NCI-H82 (cell line): ENCODE measurements at places on chromosomes 7 and 10.
A peak's percentile ranks its signal among the peaks of the same experiment; 100 is the strongest.

GRCh38 chr10:81472927-81473470 is 402.0 kb upstream of the NRG3 start:
- DNase-seq, result peak; percentile 57

GRCh38 chr10:119598397-119598796 is 1.6 kb upstream of the TIAL1 start:
- DNase-seq, result no peak

DNA sequence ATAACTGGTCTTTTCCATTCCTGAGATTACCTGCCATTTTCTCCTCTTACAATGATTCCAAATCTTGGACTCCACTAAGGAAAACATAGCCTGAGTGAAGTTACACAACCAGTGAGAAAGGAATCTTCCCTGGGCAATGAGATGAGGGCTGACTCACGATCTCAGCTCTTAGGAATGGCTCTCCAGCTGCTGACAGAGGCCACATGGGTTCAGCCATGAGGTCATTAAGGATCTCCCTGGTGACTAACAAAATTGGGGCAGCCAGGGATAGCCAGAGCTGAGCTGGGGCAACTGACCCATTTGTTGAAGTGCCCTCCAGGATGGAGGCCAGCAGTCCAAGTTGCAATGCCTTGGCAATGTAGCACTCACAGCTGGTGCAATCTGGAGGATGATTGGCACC is 78.7 kb upstream of the MKLN1 start:
- no peak for DNase-seq

DNA sequence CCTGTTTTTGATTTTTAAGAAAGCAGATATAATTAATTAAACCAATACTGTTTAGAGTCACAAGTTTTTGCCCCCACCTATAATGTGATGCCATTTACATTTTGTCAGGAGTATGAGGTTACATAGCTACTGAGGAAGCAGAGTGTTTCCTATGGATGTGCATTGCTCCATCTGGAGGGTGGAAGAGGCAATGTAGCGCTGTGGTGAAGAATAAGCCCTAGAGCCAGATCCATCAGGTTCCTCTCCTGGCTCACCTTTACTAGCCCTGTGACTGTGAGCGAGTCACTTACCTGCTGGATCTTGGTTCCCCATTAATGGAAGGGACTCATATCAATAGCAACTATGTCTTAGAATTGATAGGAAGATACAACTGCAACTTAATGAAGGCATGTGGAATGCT is 216.0 kb downstream of the GPAM start:
- DNase-seq, result peak; percentile 3

GRCh38 chr10:92268748-92269147 is 22.1 kb downstream of the CPEB3 start:
- DNase-seq, result no peak

DNA sequence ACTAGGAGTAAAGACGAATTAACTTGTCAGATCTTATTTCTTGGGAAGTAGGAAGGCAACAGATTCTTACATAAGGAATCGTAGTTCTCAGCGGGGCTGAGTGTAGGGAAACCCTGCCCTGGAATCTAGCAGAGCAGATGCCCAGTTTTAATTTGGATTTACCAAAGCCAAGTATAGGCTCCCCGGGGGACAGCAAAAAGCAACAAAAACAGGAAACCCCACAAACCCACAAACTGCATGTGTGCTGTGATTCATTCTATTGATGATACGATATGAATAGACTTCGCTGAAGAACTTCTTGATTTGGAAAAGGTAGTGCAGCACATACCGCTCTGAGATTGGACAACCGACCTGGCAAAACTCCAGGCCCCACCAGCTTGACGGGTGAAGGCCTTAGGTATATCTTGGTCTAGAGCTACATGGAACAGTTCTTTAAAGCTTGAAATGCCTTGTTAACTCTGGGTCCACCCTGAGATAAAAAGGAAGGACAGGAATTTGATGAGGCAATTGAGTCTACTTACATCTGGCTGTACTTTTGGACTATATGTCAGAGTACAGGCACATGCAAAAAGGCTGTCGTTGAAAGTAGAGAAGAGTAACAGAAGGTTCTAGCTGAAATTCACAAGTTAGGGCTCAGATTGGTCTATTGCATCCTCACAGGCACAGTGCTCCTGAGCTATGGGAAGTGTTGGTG is 49.1 kb downstream of the STRA8 start:
- peak; percentile 76 for DNase-seq

DNA sequence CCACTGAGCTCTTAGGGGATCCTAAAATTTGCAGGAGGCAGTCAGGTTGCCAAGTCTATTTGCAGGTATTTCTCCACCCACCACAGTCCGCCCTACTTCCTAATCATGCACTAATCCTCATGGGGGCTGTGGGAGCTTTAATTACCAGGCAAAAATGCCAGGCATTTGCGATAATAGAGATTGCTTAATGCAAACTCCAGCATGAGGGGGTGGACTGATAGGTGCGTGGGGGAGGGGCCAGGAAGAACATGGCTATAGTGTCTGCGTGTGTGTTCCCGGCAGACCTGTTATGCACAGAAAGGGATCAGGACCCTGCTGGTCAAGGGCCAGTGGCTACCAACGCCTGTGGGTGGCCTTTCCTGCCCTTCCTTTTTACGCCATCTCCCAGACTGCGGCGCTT is 15.6 kb upstream of the AQP1 start:
- DNase-seq, result peak; percentile 27

- no peak for DNase-seq
Observed at GRCh38 chr10:103583871-103584215, 90.3 kb downstream of the NEURL1 start.
